ENCODE measurements at places on chromosomes 3 and 15.

GRCh38 chr15:63497642-63498467 is 6.5 kb upstream of the USP3 start:
- DNase-seq, result peak; percentile 86

DNA sequence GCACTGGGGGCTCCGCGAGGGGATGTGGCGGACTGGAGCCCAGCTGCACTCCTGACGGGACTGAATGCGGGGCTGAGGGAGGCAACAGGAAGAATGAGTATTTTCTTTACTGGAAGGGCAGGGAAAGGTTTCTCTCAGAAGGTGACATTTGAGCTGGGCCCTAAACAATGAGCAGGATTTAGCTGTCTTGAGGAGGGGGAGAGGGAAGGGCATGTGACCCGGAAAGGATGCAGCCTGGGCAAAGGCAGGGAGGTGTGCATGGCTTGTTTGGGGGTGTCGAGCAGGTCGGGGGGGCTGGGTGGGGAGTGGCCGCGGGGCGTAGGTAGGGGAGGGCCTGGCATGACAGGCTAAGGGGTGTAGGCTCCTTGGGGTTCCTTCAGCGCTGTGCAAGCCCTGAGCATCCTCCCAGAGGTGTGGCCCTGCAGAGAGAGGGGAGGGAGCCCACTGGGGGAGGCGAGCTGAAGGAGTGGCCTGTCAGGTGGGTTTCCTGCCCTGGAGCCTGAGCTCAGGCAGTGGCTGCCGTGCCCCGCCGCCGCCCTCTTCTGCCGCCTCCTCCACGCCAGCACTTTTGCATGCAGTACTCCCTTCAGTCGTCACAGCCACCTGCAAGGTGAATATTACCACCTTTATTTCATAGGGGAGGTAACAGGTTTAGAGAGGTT is 17.2 kb upstream of the ANKDD1A start:
- no peak for DNase-seq

DNA sequence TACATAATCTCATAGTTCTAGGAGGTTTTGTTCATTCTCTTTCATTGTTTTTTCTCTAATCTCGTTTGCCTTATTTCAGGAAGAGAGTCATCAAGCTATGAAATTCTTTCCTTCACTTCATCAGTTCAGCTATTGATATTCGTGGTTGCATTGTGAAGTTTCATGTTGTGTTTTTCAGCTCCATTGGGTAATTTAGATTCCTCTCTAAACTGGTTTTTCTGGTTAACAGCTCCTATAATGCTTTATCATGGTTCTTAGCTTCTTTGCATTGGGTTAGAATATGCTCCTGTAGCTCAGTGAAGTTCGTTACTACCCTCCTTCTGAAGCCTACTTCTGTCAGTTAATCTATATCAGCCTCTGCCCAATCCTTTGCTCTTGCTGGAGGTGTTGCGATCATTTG is 69.4 kb upstream of the CD96 start:
- no peak for DNase-seq

DNA sequence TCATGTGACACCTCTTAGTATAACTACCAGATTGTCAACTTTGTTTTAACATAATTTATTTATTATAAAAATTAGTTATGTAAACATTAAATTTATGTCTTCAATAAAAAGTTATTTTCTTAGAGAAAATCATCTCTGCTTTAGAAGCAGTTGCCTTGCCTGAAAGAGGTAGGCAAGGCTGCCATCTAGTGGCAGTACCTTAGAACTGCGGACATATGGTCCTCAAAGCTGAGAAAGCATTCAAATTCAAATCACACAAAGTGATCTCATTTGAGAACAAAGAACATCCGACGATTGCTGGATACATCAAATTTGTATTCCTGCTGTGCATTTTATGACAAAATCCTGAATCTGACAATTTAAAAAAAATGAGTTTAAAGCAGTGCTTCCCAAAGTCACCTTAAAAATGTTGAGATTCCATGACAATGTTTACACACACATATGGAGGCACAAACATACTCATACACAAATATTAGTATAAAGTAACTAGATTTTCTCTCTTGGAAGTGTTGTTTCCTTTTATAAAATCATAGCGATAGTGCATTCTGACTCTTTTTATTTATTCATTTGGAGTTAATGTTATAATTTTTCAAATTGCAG is 617.4 kb downstream of the CADM2 start:
- no peak for DNase-seq

DNA sequence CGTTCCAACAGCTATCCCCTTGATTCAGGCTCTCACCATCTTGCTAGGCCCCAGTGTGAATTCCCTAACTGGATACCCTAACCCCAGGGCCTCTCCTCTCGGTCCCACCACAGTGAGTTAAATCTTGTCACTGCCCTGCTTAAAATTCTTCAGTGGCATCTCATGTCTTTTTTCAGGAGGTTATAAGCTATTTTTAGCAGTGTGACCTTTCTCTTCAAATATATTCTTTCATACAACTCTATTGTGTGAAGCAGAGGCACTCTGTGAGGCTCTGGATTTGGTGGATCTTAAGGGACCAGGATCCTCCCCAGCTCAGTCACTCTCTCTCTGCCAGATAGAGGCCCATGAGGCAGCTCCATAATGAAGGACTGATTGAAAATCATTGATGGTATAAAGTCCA is 760.4 kb downstream of the NTRK3 start:
- DNase-seq, result no peak

- no peak for DNase-seq
Measured at GRCh38 chr3:33105341-33105948, 8.4 kb upstream of the CRTAP start.

GRCh38 chr15:67724691-67725375 is 100.5 kb upstream of the SKOR1 start:
- no peak for DNase-seq

DNA sequence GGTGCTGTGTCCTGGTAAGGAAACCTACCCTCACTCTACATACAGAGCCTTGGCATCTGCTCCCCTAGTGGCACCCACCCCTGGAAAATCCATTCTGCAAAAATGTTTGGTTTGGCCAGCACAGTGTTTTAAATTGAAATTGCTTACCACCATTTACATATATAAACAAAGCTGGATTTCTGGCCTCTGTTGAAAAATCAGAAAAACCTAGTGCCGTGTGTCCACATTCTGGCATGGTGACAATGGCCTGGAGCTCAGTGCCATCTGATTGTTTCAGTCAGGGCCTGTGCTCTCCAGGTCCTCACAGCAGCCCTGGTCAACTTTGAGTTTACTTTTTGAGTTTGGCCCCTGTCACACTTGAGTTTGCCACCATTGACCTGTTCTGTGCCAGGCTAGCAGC is 2.9 kb upstream of the IL17RC start:
- DNase-seq, result no peak
